Stomach (tissue), 19 donors: ENCODE measurements at places on chromosomes 6 and 20. TPM values are rescaled to one million over a fixed set of nuclear protein-coding genes. Genes with fewer than 3 reads are reported as not detected.

DNA sequence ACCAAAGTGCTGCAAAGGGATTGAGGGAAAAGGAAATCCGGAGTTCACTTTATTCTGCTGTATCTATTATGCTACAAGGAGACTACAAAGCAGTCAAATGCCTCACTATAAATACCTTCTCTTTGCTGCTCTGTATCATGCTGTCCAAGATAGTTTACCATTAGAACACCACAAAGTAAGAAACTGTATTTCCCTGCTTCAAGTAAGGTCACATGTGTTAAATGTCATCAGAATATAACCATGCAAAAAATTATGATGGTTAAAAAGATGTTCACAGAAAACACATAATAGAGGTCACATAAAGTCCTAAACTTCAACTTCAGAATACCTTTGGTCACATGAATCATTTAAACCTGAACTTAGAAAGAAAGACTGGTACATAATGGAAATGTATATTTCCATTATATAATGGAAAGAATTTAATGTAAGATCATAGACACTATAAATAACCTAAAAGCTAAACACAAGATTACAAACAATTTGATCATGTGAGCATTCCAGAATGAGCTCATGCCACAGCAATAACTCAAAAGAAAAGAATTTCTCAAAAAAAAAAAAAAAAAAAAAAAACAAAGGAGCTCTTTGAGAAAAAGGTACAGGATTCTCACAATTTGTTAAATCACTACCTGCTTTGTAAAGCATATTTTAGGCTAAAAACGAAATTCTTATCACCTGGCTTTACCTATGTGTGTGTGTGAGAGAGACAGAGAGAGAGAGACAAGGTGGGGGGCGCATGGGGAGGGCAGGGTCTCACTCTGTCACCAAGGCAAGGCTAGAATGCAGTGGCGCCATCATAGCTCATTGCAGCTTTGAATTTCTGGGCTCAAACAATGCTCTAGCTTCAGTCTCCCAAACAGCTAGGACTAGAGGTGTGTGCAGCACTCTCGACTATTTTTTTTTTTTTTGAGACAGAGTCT is 58.7 kb downstream of the KIF13A start:
- no peak for DNase-seq

GRCh38 chr6:155177363-155177961 is 86.4 kb upstream of the CLDN20 start:
- DNase-seq: peak; percentile 84

DNA sequence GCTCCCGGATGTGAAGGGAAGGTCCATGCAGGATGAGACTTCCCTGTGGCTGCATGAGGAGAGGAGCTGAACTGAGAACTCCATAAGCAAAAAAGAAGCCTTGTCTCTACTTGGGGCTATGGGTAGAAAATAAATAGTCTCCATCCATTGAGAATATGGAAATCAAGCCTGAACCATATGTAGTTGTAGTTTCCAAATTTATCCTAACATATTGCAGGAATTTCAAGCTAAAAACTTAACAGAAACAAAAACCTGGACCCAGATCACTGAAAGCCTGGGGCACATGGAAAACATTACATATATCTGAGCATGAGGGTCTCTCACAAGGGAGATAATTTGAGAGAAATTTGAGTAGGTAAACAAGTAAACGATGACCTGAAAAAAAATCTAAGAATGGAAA is 94.9 kb upstream of the C6orf118 start:
- no peak for DNase-seq

DNA sequence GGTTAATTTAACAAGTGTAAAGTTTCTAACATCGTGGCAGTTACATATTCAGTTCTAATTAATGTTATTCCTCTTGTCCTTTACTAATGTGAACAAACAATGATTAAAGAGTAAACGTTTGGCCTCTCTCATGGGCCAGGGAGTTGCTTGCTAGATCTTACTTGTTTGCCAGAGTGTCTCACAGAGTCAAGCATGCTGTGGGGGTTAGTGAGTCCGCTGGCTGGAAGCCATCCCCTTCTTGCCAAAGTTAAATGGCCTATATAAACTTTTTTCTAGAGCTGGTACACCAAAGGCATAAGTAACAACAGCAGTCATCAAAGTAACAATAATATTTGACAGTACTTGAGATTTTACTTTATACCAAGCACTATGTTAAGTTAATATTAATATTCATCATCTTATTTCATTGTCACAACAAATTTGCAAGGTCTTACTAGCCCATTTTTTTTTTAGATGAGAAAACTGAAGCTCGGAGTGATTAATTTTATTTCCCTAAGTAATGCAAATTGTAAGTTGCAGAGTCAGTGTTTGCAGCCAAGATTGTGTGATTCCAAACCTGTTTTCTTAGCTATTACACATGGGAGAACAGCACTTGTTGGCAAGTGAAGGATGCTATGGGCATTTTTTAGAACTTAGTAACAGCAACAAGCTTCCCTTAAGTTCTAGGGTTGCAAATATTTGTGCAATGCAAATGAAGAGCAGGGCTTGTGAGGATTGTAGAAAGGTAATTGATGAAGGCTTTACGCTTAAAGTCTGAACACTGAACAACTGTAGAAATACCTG is 224.5 kb downstream of the RFPL4B start:
- peak; percentile 74 for DNase-seq

The KIAA0408 gene
- 1.4 TPM for polyA plus RNA-seq
